CD4-positive, alpha-beta T cell treated with Interleukin-17A for 4 hours (primary cell): ENCODE measurements at places on chromosomes 1 and 21.
A peak's percentile ranks its signal among the peaks of the same experiment; 100 is the strongest.

- DNase-seq = no peak
These were observed 26.0 kb downstream of the VAMP4 start for GRCh38 chr1:171715813-171716251.

- no peak for DNase-seq
These were observed 17.2 kb downstream of the DSCAM start for GRCh38 chr21:40829791-40830190.

- DNase-seq = no peak
These were observed 42.9 kb downstream of the FMN2 start for GRCh38 chr1:240134596-240134995.

- DNase-seq = no peak
These were observed 85.6 kb downstream of the EPS15 start for GRCh38 chr1:51433269-51433971.

DNA sequence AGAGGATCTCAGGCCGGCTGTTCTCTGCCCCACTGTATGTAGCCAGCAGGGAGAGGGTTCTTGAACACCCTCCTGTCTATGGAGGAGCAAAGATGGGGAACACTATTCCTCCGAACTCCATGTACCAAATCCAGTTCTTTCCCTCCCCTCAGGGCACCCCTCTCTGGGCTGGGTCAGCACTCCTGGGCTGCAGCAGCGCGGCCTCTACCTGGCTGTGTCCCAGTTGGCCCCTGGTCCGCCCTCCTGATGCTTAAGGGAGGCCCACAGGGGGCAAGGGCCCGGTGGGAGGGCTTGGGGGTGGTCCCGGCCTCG, 471 bp upstream of the ADPRS start:
- DNase-seq = no peak

GRCh38 chr1:179369751-179370341, 4.1 kb downstream of the AXDND1 start:
- DNase-seq = peak; percentile 49

GRCh38 chr1:1244192-1244811, 2.2 kb downstream of the C1QTNF12 start:
- no peak for DNase-seq

DNA sequence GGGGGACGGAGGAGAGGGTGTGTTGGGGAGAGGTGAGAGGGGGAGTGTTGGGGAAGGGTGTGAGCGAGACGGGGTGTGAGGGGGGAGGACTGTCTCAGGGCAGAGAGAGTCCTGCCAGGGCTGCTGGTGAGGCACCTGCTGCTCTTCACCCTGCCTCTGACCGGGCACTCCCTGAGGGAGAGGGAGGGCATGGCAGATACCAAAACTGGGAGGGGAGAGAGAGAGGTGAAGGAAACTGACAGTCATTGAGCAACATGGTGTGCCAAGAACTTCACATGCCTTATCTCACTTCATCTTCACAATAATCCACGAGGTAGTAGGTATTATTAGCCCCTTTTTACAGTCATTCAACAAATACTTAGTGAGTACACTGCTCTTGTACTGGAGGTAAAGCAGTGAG, 61.3 kb upstream of the ARTN start:
- no peak for DNase-seq

- DNase-seq = no peak
These were observed 3.0 kb upstream of the RGS4 start for GRCh38 chr1:163066168-163066567.

DNA sequence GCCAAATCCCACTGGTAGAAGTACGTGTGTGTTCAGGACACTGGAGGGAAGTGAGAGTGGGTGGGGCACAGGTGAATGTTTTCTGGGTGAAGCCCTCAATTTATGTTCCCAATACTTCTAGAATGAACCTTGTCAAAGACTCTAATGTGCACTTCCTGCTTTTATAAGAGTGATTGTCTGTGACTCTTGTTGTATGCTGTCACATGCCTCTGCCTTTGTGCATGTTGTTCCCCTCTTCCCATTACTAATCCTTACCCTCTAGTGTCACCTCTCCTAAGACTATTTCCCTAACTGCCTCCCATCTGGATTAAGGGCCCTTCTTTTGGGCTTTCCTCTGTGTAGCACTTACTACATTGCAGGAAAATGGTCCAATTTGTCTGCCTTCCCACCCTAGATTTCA, 2.5 kb upstream of the LINGO4 start:
- DNase-seq = no peak

DNA sequence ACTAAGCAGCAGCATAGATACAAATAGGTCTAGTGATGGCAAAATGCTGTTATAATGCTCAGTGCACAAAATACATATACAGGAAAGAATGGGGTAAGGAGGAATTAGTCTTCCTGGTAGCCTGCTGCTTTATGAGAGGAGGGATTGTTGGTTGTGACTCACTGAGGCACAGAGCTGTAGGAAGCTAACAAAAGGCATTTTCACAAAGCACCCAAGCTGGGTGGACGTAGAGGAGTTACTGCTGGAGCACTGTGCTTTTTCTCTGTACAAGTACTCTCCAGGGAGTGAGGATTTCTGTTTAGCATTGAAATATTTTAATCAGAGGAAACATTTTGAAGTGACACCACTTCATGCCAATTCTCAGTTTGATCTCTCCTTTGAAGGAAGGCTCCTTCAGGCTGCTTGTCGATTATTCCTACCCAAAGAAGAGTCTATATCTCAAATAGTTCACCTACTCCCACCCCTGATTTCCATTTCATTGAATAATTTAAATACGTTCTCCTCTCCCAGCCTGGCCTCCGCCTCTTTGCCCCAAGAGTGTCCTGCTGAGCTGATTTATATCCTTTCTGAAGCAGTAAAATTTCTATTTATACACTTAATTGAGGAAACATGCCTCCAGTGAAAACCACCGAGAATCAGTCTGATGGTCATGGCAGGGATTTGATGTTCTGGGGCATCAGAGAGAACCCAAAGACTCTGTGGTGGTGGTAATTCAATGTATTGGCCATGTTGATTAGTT, 271.9 kb downstream of the HHAT start:
- no peak for DNase-seq

DNA sequence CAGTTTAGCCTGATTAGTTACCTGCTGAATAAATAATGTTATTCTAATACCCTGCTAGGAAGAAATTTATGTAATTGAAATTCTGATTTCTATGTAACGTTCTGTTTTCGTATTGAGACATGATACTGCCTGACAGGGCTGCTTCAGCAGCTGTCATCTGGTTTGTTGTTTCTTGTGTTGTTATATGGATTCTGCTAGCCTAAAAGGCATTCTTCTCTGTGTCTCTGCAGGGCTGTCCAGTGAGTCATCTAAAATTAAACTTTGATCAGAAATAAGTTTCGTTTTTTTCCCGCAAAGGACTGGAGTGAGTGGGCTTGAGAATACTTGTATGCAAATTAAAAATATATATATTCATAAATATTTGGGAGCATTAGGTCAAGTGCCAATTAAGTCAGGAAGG, 93.0 kb downstream of the DYRK1A start:
- DNase-seq = no peak

DNA sequence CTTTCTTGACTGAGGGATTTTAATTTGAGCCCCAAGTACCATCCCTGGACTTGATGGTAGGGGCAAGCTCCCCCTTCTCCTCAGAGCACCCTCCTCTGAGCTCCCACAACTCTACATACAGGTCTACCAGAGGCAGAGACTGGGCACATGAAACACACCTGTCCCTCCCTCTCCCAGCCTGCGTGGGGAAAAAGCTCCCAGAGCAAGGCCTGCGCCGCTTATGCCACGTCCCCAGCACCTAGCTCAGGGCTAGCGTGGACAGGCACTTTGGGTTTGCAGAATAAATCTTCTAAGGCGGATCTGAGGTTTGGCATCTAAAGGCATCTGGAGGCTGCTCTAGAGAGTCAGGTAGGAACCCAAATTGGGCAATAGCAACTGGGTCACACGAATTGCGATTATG, 7.5 kb upstream of the KNCN start:
- no peak for DNase-seq

GRCh38 chr21:15539376-15539775, 190.4 kb upstream of the USP25 start:
- no peak for DNase-seq

- no peak for DNase-seq
These were observed 1512.2 kb downstream of the KCNT2 start for GRCh38 chr1:195096051-195096521.

DNA sequence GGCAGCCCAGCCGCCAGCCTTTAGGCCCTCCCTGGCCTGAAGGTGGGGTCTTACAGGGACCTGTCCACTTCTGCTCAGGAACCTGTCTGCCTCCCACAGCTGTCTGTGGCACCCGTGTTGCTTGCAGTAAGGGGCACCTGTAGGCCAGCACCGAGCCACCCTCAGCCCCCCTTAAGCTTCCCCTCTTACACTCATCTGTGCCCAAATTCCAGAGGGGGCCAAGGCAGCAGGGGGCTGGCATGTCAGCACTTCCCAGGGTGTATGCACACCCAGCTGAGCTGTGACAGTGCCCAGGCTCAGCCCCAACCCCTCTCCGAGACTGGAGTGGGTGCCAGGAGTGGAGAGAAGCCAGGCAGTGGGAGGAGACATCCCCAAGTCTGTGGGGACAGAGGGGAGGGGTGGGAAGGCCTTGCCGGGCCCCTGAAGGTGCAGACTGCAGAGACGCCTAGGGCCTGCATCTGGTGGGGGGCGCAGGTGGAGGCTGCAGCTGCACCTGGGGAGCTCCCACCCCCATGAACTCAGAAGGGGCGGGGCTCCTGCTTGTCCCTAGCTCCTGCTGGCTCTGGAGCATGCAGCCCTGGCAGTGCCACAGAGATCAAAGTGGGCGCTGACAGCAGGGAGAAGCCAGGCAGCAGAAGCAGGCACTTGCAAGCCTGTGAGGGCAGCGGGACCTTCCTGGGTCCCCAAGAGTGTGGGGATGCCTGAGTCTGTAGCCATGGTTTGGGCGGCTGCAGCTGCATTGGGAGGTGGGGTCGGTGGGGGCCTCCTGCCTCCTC, 5.4 kb upstream of the SLC2A7 start:
- no peak for DNase-seq

DNA sequence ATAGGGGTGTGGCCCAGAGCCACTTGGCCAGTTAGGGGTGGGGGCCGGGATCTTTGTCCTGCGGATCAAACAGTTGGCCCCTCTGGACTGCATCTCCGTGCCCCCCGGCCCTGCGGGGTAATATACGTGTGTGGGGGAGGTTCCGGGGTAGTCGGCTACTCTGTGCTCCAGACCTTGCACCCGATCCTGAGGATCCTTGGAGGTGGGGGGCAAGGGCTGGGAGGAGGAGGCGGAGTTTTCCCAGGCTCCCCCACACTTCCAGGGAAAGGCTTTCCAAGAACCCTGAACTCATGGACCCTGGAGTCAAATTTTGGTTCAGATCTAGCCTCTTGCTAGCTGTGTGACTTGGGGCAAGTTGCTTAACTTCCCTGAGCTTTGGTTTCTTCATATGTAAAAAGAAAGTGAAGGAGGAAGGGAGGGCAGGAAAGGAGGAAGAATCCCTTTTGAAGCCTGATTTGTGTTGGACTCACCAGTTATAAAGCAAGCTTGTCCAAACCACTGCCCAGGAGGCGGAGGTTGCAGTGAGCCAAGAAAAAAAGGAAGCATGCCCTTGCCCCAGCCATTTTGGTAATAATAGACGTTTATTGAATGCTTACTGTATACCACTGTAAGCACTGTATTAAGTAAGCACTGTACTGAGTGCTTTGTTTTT, 686 bp downstream of the MIIP start:
- DNase-seq = peak; percentile 6

DNA sequence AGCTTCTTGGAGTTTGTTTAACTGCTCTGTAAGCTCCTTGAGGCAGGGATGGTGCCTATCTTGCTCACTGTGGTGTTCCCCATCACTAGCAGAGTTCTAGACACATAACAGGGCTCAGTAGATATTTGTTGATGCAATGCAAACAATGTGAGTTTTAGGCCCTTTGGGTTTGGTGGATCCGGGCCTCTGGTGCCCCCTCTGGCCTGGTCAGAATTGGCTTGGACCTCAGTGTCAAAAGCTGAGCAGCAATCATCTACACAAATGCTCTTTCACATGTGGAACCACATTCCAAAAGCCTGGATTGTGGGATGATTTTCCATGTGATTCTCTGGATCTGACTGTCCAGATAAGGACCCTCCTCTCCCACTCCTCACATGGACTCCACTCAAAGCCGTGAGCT, 53.4 kb upstream of the BCAR3 start:
- no peak for DNase-seq

DNA sequence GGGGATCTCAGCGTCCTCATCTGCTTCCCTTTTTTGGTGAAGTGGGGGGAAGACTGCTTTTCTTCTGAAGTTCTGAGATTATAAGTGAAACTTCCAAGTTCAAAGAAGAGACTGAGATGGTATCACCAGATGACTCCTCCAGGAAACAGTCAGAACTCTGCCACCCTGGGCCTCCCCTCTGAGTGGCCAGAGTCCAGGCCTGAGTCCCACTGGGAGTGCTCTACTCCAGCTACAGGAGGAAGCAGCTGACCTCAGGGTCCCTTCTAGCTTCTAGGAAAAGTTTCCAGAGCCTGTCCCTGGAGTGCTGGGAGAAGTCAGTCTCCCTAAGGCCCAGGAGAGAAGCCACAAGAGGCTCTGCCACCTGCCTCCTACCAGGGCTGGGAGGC, 104.7 kb downstream of the CASZ1 start:
- no peak for DNase-seq

GRCh38 chr1:17637055-17637454, 97.6 kb downstream of the ARHGEF10L start:
- DNase-seq = no peak

- DNase-seq = no peak
These were observed 464.2 kb downstream of the NUF2 start for GRCh38 chr1:163785868-163786405.

GRCh38 chr1:245469734-245470133, 314.9 kb downstream of the KIF26B start:
- DNase-seq = no peak

DNA sequence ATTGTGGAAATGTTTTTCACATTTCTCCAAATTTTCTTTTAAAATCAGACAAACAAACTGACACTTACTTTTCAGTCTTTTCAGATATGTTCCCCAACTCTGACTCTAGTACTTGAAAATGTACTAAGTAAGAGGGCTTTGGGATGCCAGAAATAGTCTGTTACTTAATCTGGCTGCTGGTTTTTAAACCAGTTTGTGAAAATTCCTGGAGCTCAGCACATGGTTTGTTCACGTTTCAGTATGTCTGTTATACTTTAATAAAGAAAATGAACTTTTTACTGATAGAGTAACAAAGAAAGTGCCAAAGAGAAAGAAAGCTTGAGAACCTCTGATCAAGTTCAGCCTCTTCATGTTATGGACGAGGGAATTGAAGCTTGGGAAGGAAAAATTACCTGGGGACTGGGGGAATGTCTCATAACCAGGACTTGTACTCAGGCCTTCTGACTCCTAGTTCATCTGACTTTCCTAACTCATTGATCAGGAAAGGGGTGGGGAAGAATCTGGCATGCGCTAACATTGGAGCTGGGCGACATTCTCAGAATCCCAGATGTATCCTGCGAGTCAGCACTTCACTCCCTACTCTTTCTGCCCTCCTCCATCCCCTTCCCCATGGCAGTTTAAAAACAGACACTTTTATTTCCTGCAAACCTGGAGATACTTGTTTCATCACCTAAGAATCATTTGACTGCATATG, 30.8 kb upstream of the DNAJC6 start:
- DNase-seq = no peak

GRCh38 chr1:24379733-24380315, 33.8 kb downstream of the STPG1 start:
- DNase-seq = no peak

- DNase-seq = no peak
These were observed 204.1 kb upstream of the PTGFR start for GRCh38 chr1:78286686-78287085.
